NCI-H748 treated with DMSO at 0.1 percent for 48 hours (cell line): ENCODE measurements at places on chromosomes 16 and 17.

DNA sequence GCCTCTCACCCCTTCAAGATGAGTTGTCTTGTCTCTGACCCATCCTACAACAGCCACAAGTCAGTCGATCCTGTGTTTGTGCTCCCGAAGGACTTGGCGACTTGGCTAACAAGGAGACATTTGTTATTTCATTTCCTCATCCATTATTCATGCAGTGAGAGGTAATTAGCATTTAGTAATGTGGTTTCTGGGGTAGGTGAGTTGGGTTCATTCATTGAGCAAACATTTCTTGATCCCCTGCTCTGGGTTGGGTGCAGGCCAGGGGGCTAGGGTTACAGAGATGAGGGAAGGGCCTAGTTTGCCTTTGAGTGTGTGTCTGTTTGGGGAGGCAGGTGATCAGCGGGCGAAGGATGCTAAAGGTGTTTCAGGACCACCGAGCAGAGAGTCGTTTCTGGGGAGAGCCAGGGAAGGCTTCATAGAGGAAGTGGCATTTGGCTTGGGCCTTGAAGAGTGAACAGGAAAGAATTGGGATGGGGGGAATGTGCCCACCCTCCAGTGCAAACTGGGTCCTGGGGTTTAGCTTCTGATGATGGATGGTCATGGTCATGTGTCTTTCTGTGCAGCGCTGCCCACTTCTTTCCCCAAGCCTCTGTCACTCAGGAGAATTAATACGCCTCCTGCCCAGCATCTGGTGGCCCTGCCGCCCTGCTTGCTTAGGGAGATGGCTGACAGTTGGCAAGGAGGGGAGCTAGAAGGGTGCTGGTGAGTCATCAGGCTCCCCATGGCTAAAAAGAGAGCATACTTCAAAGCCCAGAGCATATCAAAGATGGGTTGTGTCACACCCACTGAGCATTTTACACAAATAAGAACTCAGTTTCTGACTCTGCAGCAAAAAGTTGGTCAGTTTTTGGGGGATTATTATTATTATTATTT lies 38.5 kb downstream of the MSI2 start:
- DNase-seq: peak; percentile 67

DNA sequence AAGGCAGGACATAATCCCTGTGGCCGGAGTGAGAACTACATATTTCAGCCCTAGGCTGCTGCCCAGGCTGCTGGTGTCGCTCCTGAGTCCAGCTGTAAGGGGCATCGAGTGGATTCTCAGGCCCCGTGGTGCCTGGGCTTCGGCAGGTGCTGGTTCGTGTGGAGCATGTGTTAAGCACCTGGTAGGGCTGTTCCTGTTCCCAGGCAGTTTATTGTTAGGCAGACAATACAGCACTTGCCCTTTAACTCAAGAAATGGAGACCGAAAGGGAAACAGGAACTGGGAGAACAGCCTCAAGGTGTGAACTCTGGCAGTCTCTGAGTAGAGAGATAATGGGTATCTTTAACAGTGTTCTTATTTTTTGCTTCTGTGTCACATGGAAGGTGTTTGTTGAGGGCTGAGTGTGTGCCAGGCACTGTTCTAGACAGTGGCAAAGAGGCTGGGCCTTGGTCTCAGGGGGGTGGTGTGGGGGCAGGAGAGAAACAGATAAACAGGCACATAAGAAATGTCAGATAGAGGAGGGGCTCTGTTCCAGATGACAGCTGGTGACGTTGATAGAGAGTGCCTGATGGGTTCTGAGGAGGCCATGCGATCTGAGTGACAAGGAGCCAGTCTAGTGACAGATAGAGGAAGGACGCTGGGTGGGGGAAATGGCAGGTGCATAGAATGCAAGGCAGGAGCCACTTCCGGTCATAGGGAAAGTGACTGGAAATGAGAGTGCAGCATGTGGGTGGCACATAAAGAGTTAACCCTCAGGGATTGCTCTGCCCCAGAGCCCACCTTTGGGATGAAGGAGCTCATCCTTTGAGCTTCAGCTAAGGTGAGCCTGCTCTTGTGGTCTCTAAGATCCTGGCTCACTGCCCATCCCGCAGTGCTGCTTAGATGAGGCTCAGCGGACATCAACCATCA lies 33.8 kb downstream of the EPN2 start:
- DNase-seq: no peak

DNA sequence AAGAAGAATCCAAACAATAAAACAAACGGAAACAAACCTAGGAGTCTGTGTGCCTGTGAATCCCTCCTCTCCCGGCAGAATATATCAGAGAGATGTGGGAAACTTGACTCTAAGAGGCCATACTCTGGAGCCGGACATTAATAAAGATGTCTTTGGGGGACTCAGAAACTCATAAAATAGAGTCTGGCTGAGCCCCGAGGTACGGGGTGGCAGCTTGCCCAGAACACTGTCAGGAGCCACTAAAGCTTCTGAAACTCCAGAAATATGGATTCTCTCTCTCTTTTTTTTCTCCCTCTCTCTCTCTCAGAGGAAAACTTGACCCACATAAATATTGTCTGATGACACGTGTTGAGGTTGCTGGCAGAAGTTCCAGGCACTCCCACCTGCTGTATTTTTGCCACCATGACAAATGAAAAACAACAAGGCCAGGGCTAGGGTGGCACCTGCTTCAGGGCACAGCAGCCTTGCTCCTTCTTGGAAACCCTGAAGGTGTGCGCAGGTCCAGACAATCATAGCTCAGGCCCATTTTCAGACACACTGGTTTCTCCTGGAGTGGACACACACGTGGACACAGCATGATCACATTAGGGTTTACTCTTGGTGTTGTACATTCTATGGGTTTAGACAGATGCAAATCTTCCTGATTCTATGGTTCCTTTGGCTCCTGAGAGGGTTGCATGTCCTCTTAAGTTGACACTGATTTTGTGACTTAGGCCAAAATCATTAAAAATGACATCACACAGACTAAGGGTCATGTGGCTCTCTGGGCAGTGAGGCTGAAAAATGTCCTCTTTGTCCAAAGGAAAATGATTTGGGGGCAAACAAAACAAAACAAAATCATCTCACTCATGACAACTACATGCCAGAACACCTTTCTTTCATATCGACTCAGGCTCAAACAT lies 282.6 kb upstream of the IRX3 start:
- no peak for DNase-seq

- no peak for DNase-seq
Measured at GRCh38 chr16:29653471-29653870, 9.6 kb upstream of the SPN start.

GRCh38 chr17:47915776-47916398 lies 19.9 kb downstream of the SP2 start:
- DNase-seq: no peak

- DNase-seq: peak; percentile 31
Measured at GRCh38 chr17:76523084-76524037, 14.1 kb downstream of the CYGB start.

GRCh38 chr16:48590476-48590875 lies 19.5 kb downstream of the N4BP1 start:
- no peak for DNase-seq

GRCh38 chr16:58187092-58187491 lies 10.8 kb downstream of the CSNK2A2 start:
- DNase-seq: no peak

DNA sequence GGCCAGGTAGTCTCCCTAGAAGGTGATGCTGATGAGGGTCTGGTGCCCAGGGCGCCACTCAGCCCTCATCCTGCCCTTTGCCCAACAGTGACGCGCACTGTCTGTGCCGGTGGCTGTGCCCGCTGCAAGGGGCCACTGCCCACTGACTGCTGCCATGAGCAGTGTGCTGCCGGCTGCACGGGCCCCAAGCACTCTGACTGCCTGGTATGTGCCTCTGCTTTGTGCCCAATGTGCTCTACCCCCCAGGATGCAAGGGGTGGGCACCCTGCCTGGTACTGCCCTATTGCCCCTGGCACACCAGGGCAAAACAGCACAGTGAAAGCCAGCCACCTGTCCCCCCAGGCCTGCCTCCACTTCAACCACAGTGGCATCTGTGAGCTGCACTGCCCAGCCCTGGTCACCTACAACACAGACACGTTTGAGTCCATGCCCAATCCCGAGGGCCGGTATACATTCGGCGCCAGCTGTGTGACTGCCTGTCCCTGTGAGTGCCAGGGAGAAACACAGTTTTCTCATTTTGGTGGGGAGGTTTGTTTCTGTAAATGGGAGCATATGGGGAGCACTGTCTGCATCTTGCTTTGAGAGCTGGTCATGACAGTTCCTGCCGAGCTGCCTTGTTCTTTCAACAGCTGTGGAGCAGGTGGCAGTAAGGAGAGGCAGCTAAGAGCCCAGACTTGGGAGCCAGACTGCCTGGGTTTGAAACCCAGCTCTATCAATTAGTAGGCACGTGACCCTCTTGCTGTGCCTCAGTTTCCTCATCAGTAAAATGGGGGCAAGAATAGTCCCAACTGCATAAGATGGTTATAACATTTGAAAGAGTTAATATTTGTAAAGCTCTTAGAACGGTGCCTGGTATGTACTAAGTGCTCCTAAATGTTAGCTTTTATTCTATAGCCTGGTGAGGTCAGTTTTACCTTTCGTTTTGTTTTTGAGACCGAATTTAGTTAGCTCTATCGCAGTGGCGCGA lies 10.4 kb downstream of the ERBB2 start:
- DNase-seq: no peak

- no peak for DNase-seq
Measured at GRCh38 chr16:995087-995486, 13.5 kb downstream of the SOX8 start.

DNA sequence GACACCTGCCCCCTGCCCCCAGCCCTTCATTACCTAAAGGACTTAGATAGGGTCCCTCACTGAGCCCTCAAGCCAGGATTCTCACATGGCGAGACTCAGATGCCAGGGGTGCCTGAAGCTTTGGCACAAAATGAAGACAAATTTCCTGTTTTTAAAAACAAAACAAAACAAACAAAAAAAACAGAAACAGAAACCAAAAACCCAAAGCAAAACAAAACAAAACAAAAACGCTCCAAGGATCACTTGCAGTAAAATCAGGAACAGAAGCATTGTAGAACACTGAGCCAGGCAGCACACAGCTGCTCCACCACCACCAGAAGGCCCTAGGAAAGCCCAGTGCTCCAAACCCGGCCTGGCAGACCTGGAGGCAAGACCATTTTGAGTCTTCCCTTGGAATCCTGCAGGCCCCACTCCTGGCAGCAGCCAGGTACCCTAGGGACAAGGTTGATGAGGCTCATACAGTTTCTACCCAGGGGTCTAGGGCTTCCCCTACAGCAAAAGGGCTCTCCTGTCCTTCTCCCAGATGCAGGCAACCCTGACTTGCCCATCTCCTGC lies 20.8 kb downstream of the MYO18A start:
- no peak for DNase-seq

DNA sequence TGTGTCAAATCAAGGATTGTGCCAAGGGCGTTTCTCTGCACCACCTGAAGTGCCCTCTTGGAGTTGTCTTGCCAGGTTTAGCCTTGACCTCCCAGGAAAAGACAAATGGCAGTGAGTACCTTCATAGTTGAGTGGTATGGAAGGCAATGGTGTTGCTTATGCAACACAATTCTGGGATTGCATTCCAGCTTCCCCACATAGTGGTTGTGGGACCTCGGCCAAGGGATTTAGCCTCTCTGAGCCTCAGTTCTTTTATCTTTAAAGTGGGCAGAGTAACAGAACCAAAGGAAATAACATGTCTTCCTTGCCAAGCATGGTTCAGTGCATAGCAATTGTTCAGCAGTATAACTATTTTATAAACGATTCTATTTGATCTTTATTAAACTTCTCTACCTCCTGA lies 49.4 kb downstream of the CCDC42 start:
- no peak for DNase-seq

DNA sequence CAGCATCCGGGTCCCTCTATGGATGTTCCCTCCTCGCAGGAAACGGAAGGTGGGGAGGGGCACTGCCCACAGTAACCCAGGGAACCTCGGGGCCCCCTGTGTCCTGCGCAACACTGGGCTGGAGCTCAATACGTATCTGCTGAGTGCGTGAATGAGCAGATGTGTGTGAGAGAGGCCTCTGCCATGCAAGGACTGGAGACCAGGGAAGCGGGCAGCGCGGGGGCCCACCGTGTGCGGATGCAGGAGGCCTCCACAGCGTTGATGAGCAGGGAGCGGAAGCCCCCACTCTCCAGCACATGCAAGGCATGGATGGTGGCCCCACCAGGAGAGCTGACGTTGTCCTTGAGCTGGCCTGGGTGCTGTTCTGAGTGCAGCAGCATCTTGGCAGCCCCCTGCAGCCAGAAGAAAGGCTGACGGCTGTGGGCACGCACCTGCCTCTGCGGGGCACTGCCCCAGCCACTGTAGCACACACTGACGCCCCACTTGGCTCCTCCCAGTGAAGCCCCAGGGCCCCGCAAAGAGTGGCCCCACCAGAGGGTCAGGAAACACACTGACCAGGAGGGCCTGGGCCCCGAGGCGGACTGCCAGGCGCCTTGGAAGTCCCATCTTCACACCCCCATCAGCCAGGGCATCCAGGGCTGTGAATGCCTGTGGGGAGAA lies 2.9 kb downstream of the PYCR1 start:
- no peak for DNase-seq

- DNase-seq: no peak
Measured at GRCh38 chr16:83272843-83273242, 534.9 kb upstream of the HSBP1 start.

- DNase-seq: peak; percentile 40
Measured at GRCh38 chr17:51640108-51640622, 379.8 kb downstream of the UTP18 start.

DNA sequence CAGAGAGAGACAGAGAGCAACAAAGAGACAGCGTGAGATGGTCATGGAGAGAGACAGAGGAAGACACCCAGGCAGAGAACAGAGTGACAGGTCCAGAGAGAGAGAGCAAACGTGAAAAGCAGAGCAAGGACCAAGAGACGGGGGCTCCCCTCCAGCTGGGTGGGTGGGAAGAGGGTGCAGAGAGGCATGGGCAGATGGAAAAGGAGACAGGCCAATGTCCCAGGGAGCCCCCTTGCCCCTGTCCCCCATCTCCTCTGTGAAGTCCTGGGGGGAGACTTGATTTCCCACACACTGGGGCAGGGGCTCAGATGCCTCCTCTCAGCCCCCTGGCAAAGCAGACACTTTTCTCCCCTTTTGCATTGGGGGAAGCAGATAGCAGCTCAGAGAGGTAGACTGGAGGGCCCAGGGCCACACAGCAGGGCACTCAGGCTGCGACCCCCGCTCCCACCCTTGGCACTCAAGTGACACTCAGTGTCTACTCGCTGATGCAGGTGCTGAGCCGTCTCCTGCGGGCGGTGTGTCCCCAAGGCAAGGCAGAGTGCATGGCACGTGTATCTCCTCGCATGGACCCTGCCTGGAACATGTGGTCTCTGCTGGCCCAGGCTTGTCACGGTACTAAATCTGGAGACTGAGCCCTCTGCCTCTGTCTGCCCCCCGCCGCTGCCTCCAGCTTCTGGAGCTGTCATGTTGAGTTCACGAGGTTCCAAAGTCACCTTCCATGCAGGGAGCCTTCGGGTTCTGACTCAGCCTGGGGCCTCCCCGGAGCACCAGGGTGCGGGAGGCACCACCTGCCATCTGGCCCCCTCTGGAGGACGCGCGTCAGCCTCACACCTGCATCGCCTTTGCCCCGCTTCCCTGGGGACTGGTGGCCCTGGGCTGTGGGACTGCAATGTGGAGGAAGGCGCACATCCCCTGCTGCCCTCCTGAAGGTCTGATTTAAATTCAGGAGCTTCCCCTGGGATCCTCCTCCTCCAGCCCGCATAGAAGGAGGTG lies 215.9 kb upstream of the GSE1 start:
- no peak for DNase-seq
